Substantia nigra (tissue), 51 donors: ENCODE measurements at places on chromosomes 7 and 10.

DNA sequence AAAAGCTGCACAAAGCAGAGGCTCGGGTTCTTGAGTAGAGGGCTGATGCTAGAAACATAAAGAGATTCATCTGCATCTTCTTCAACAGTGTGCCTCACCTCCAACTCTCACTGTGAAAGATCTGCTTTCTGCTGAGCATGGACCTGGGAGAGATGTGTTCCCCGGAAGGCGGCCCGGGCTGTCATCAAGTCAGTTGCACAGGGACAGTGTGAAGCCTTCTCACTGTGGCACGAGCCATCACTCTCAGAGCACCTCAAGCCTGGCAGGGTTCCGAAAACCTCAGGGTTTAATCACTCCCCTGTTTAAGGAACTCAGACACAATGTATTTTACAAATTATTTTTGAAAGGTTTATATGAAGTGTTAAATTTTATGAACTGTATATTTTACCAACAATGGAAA is 98.7 kb downstream of the RBM20 start:
- DNase-seq: no peak

GRCh38 chr7:12470930-12471329 is 67.3 kb upstream of the VWDE start:
- DNase-seq: no peak

DNA sequence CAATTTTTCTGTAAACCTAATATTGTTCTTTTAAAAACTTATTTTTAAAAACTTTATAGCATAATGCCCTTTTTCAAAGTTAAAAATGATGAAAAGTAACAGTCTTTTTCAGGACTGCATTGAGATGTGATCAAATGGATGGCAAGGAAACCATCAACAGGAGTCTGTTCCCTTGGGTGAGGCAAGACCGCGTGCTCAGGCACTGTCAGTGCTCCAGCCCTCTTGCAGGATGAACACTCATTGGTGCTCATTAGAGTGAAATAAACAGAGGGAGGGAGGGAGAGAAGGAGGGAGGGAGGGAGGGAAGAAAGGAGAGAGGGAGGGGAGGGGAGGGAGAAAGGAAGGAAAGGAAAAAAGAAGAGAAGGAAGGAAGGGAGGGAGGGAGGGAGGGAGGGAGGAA is 145.7 kb upstream of the CHST15 start:
- DNase-seq: no peak

DNA sequence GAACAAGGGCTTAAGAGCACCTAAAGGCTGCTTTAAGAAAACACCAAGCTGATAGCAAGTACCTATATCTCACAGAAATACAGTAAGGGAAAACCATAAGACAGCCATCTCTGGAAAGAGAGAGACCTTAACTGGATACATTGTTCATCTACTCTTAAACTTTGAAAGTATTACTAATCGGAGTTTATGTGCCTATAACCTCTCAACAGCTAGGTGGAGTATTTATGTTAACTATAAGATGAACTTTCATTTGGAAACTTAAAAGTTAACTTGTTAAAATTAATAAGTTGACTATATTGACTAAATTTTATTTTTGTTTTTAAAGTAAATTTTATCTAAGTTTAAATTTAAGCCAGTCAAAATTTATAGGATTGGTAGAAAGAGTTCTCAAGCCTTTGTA is 90.6 kb downstream of the USP6NL start:
- no peak for DNase-seq

DNA sequence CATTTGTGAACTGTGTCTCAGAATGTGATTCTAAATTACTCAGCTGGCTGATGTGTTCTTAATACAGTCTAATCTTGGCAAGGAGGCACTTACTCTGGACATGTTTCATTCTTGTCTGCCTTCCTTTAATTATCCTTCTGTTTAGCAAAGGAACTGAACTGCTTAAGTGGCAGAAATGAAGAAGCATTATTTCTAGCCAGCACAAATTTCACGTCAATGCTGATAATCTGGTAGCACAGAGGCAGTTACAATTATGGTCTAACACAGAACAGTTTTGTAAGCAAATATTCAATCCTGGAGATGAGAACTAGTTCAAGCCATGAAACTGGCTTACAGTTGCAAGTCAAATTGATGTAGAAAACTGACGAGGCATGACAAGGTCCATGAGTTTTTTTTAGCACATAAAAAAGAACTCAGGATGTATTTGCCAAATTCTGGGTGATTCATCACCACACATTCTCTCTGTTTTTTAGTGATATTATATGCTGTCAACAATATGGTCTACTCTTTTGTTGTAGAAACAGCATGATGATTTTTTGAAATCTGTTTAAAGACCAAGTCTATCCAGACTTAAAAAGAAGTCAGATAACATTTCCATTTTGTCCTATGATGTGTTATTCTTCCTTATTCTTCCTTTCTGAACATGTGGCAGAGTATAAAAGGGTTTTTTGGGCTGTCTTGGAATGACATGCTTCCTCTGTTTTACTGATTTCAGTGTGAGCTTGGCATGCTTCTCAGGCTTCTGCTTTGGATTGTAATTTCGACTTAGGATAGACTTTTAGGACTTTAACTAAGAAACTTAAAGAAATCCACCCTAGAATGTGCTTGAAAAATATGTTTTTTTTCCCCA is 154.8 kb downstream of the DNAJB9 start:
- no peak for DNase-seq

- DNase-seq: no peak
Observed at GRCh38 chr7:74584160-74584954, 73.2 kb upstream of the GTF2I start.

GRCh38 chr10:18164748-18165361 is 24.6 kb downstream of the CACNB2 start:
- DNase-seq: no peak

GRCh38 chr7:23106057-23106822 is 655 bp downstream of the KLHL7 start:
- DNase-seq: no peak

- no peak for DNase-seq
Observed at GRCh38 chr10:130787243-130787642, 524.3 kb downstream of the TCERG1L start.

GRCh38 chr7:25496476-25497368 is 268.4 kb upstream of the NPVF start:
- DNase-seq: peak; percentile 2

GRCh38 chr10:68553138-68553537 is 7.0 kb upstream of the TET1 start:
- DNase-seq: no peak

DNA sequence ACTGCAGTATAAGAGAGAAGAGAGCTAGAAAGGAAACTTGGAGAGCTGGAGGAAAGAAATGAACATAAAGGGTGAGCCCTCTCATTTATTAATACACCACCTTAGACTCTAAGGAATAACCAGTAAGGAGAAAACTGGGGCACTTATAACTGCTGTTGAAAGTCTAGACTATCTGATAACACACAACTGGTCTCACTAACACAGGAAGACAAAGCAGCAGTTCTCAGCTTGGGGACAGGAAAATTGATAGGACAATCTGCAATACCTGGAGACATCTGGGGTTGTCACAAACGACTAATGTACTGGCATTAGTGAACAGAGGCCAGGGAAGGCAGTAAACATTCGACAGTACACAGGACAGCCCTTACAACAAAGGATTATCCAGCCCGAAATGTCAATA is 6.8 kb downstream of the ELMO1 start:
- DNase-seq: no peak

- DNase-seq: no peak
Observed at GRCh38 chr7:112188257-112188656, 17.9 kb downstream of the DOCK4 start.

GRCh38 chr10:34761453-34761852 is 53.6 kb downstream of the PARD3 start:
- no peak for DNase-seq

DNA sequence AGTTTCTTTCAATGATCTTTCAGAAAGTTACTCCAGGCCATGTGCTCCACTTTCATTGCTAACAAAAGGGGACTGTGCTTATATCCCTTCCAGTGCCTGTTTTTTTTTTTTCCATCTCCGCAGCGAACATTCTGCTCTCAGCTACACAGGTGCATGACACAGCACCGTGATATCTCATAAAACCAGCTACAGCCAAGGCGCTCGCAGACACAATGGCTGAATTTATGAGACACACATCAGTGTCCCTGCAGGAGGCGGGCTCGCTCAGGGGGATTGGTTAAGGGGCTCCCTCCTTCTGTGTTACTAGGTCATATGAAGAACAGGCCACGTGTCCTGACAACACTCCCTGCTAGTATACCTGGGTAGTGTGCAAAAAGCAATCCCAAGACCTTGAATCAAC is 245.5 kb downstream of the SKAP2 start:
- no peak for DNase-seq

- DNase-seq: no peak
Observed at GRCh38 chr7:83640240-83640639, 8.7 kb downstream of the SEMA3E start.

DNA sequence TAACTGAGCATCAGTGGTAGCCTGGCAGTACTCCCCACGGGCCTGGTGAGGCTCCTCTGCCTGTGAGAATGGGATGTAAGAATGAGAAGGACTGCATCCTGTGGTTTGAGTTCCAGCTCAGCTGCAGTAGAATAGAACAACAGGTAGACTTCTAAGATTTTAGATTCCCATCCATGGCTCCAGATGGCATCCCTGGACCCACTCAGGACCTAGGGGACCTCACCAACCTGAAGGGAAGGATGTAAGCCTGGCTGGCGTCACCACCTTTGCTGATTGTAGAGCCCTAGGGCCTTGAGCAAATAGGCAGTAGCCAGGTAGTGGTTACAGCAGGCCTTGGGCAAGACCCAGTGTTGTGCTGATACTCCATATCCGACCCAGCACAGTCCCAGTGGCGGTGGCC is 9.6 kb upstream of the AOC1 start:
- DNase-seq: no peak

GRCh38 chr7:51817694-51818225 is 501.2 kb upstream of the COBL start:
- no peak for DNase-seq

DNA sequence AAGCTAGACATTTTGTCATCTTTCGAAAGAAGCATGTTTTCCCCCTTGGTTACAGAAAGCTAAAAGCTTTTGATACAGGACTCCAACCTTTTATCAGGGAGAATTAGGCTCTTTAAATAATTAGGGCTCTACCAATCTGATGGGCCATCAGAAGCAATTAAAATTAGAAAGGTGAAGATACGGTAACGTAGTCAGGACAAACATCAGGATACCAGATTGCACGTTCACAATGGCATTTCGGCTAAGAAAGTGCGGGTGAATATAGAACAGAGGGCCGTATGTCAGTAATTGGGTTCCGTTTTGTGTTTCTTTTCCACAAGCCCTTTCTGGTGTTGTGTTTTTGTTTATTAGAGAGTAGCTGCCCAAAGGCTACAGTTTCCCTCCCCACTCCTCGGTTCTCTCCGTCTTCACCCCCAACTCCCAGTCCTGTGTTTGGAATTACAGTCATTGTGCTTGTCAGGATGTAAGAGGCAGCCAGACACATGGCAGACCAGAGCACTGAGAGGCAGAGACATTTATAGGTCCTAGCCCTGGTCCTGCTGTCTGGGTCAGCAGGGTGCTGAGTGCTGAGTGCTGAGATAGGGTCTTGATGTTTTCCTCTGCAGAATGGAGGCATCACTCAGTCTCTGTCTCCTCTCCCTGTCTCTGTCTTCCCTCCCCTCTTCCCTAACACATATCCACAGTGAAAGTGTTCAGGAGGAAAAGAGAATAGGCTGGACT is 5.5 kb downstream of the PFKP start:
- DNase-seq: no peak
